CD4-positive, alpha-beta T cell treated with Interleukin-17A for 1 hour (primary cell): ENCODE measurements at places on chromosomes 13 and 19.

DNA sequence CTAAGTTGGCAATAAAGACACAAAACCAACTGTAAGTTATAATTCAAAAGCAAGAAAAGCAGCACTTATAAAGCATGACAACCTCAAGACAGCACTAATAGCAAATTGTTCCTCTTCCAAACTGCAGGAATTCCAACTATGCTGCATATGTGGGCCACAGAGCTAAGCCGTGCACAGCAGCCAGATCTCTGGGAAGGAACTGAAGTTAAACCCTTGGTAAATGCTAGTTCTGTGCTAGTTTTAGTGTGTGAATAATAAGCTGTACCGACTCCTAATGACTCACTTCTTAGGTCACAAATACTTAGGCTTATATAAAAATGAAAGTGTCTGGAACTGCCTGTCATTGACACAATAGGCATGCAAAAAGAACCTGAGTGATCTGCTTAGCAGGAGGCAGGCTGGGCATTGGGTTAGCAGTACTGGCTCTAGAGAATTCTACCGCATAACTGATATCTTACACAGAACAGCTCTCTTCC lies 21.2 kb upstream of the GTF3A start:
- DNase-seq: no peak

GRCh38 chr19:8265872-8266271 lies 42.3 kb downstream of the CD320 start:
- DNase-seq: no peak

DNA sequence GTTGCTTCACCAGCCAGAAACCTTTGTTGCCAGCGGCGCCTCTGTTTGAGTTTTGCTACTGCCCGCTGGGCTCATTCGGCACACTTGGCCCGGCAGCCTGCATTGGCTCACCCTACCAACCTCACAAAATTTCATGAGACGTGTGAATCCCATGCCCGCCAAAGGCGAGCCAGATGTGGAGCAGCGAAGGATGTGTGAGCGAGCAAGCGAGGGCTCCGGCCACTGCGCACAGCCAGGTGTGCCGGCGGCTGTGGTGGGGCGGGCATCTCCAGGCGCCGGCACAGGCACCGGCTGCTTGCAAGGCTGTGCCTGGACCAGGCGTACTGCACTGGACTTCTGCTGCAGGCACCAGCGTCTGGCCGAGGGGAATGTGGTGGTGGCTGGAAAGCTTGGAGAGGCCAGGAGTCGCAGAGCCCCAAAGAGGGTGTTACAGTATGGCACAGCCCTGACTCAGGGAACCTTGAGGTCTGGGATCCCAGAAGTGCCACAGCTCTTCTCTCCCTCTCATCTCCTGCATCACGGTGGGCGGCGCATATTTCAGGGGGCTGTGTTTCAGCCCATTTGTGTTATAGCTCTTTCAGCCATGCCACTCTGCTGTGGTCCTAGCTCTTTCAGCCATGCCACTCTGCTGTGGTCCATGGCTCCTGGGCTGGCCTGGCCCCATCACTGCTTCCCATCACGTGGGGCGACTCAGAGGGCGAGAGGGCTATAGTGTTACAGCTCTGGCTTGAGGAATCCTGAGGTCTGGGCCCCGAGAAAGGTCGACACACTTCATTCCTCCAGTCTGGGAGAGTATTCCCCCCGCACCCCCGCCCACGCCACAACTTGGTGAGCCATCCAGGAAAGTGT lies 592.0 kb upstream of the SLITRK5 start:
- DNase-seq: no peak

GRCh38 chr13:40141859-40142555 lies 486.5 kb downstream of the COG6 start:
- DNase-seq: no peak

DNA sequence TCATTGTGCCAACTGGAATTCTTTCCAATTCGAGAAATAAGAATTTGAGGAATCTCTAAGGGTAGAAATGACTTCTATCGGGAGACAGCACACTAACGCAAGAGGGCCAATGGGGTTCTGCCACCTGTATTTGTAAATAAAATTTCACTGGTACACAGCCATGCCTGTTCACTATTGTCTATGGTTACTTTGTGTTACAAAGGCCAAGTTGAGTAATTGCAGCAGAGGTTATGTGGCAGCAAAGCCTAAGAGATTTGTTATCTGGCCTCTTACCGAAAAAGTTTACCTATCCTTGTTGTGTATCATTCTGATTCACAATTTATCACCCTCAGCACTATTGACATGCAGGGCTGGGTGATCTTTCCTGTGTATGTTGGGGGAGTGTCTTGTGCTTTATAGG lies 278.0 kb downstream of the KLF5 start:
- no peak for DNase-seq

DNA sequence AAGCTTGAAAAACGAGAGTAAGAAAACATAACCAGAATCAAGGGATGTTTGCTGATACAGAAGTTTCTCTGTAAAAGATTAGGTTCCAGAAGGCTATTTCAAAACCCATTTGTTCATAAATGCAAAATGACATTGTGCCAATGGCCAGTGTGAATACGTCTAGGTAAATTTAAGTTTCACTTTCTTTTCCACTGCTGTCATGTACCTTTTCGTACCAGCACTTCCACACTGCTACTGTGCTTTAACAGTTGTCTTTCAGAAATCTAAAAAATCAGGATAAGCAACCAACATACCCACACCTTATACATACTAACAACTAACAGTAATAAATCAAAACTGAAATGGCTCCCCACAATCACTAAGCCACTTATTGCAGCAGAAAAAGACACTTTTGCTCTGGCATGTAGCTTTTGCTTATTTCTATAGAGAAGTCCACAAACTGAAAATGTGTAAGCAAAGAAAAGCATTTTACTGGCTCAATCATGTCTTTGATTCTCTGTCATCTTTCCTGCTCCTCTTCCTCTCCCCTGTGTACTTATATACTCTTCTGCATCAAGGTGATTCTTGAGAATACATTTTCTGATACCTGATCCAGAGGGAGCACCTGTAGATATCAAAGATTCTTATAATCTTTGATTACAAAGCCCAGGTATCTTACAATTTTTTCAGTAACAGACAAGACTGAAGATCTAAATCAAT lies 34.3 kb downstream of the ELF1 start:
- peak; percentile 72 for DNase-seq

DNA sequence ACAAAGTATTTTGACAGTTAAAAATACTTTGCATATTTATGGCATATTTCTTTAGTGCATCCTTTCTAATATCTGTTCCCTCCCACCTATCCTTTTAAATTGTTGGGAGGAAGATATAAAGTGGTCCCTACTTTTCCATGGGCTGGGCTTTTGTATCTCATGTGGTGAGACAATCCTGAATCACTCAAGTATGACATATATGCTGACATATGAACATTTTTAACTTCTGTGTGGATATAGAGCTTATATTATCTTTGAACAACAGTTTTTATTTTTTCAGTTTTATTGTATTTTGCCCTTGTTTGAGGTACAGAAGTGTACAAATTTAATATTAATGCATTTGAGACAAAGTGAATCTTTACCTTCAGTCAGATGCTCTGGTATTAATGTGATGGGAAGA lies 3.4 kb downstream of the ZMYM2 start:
- DNase-seq: no peak

- no peak for DNase-seq
These were observed 221.7 kb upstream of the SPRY2 start for GRCh38 chr13:80562433-80563156.

- no peak for DNase-seq
These were observed 844.5 kb downstream of the DIAPH3 start for GRCh38 chr13:59319276-59319675.

DNA sequence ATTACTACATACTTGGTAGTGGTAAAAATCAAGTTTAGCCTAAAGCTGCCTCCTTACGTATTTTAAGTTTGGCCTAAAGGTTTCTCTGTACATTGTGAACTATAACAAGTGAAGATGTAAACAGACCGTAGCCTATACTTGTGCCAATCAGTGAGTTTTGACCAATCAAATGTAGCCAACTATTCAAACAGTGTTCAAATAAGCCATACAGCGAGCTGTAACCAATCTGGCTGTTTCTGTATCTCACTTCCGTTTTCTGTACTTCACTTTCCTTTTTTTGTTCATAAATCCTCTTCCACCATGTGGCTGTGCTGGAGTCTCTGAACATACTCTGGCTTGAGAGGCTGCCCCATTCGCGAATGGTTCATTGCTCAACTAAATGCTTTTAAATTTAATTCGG lies 2504.6 kb downstream of the PCDH9 start:
- DNase-seq: no peak

GRCh38 chr13:27487776-27488175 lies 37.4 kb upstream of the MTIF3 start:
- no peak for DNase-seq

DNA sequence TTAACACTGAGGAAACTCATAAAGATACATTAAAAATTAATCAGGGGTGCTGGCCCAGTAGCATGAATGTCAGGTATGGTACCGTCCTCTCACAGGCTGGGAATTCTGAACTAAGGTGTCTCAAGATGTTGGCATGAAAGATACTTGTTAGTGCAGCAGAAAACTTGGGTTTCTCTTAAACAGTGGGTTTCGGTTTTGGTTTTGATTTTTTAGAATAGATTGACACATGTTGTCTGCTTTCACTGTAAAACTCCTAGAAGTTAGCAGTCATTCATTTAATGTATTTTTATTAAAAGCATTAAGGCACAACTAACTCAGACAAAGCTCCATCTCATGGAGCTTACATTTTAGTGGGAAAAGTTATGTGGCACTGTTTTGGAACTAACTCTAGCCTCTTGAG lies 3.5 kb upstream of the OBI1 start:
- no peak for DNase-seq

DNA sequence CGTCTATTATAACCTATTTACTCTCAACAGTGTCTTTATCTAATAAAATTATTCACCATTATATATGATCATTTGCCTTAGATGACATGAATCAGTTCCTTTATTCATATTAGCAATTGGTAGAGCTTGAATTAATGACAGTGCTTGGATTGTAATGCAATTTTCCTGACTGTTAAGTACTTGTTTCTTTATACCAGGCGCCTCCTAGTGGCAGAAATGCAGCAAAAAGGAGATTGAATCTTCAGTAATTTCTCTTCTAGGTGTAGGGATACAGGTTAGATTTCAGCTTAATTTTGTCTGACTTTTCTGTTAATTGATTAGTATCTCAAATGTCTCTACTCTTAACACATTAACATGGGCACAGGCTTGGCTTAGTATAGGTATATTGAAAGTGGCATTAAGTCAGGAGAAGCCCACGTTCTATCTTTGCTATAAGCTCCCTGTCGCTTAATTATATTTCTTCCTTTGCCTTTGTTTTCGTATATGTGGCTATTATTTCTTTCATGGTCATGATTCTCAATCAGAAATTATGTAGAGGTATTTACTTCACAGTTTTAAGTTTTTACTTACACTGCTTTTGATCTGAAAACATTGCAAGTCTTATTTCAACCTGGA lies 9.1 kb upstream of the LHFPL6 start:
- DNase-seq: peak; percentile 65

- DNase-seq: no peak
These were observed 3.4 kb downstream of the URI1 start for GRCh38 chr19:29945433-29945832.

- DNase-seq: no peak
These were observed 383.0 kb upstream of the SLITRK1 start for GRCh38 chr13:84265257-84265764.

DNA sequence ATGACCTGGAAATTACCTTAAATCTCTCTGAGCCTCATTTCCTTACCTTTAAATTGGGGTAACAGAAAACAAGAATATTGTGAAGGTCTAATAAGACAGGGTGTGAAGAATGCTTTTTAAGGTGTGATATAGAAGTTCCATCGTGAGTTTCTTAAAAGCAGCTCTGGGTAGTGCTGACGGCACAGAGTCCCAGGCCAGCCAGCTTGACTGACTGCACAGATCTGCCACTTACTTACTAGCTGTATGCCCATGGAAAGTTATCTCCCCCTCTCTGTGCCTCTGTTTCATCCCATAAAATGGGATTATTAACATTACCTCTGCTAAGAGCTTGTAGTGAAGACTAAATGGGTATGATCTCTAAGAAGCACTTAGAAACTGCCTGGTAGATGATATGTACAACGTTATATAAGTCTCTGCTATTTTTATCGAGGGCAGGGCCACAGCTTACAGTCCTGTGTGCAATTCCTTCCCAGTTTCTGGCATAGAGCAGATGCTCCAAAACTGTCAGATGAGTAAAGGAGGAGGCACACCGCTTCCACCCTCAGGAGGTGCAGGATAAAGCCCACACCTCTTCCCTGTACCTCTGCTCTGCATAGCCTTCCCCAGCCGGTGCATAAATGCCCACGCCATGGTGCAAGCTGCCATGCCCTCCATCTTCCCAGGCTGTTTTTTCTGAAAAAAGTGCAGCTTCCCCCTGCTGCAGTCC lies 99.6 kb downstream of the MBNL2 start:
- DNase-seq: no peak

DNA sequence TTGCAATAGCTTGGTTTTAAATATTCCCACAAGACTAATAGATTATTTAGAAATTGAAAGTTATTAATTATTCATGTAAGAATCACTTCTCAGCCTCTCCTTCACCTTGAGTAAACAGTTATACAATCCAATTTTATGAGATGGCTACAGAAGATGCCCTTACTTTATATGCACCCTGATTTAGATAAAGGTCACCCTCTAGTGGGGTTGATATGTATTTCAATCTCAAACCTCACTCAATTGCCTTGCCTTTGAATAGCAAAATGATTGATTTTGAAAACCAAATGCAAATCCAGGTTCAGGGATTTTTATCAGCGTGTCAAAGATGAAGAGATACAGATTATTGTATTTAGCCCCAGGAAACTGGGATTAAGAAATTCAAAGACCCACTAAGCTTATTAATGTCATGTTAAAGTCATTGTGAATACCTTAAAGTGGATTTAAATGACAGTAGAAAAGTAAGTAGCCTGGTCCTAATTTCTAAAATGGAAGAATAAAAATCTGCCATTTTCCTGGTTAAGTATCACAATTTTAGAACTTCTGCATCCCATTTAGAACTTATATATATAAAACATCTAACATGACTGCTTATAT lies 305.1 kb downstream of the ITGBL1 start:
- peak; percentile 50 for DNase-seq

DNA sequence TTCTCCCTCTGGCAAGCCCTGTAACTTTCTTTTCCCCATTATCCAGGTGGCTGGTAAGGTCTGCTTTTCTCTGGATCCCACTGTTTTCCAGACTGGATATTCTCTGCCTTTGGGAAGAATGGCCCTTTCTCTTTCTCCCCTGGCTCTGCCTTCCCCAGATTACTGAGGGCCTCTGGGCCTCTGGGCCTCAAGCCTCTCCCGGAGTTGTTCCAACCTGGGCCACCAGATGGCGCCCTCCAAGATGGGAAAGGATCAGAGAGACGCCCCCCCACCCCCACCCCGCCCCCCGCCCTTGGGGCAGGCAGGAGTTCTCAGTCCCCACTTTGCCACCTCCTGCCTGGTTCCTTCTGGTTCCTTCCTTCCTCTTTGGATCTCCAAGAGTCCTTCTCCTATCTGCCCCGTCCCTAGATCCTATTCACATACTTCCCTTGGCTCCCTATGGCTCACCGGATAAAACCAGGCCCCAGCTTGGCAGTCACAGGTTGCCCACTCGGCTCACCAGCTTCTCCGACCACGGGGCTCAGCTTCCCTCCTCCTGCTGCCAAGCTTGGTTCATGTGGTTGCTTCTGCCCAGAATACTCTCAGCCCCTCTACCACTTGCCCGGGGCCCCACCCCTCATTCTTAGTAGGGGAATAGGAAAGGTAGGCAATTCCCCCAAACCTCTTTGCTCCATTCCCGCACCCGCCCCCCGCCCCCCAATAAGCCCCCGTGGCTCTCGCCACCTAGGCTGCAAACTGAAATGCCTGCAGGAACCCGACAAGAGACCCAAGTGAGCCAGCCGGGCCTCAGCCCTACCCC lies 13.1 kb downstream of the EPS8L1 start:
- peak; percentile 78 for DNase-seq

- DNase-seq: peak; percentile 55
These were observed 20.7 kb downstream of the TNFSF11 start for GRCh38 chr13:42594481-42595252.
